ENCODE measurements at places on chromosomes 11 and 22.

- DNase-seq = no peak
Measured at GRCh38 chr11:110491577-110492320, 62.0 kb downstream of the FDX1 start.

- no peak for DNase-seq
Measured at GRCh38 chr11:95647355-95647754, 142.2 kb downstream of the FAM76B start.

GRCh38 chr11:12102588-12103410 lies 7.6 kb upstream of the MICAL2 start:
- DNase-seq = no peak

GRCh38 chr22:41479671-41480396 lies 10.9 kb downstream of the ACO2 start:
- DNase-seq = no peak

DNA sequence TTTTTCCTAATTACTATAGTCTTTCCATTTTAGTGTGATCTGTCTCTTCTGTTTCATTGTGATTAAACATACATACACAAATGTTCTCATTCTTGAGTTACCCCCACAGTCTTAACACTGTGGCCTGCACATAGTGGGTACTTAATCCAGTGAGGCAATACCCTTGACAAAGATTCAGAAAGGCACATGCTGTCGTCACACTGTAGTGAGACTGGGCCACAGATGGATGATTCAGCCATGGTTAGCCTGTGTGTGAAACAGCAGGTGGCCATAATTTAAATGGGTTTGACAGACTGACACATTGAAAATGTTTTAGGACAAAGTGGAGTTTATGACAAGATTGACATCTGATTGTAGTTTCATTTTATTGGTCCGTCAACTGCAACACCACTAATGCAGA lies 313.1 kb downstream of the C11orf87 start:
- no peak for DNase-seq

- no peak for DNase-seq
Measured at GRCh38 chr11:71502871-71503435, 24.1 kb upstream of the KRTAP5-7 start.

- peak; percentile 29 for DNase-seq
Measured at GRCh38 chr11:65424205-65425104, 1.9 kb downstream of the NEAT1 start.

- DNase-seq = peak; percentile 60
Measured at GRCh38 chr11:122853971-122854446, 15.7 kb downstream of the CRTAM start.

- no peak for DNase-seq
Measured at GRCh38 chr11:31351168-31351567, 18.4 kb downstream of the DCDC1 start.

DNA sequence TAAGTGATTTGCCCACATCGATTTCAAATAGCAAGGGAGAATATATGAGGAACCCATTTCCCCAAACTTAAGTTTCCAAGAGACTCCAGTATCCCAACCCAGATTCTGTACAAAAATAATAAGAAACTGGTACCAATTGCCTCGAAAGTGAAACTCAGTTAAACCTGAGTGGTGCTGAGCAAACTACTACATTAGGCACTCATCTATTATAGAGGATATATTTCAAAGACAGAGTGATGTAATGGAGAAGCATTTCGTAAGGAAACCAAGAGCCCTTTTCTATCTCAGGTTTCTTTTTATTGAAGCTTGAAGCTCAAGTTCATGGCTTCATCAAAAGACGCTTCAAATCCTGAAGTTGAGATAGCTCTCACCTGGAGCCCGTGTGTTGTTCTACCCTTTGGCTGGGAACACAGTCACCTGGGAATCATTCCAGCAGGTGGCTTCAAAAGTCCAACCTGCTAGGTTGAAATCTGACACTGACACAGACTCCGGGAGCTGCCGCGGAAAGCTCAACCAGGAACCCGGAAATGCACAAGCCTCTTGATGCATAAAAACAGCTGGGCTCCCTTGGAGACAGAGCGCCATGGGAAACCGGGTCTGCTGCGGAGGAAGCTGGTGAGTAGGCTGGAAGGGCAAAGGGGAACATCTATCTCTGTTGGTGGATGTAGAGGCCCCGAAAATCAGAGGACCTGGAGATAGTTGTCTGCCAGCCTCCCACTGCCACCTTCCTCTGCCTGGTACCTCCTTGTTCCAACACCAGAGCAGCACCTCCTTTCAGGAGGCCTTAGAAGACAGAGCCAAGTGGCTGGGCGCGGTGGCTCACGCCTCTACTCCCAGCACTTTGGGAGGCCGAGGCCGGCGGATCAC lies at the start of gene C11orf52:
Gene C11orf52, plus strand, starts transcription at position 524 of the 867 bp plus-strand sequence. Its CDS starts 60 bp downstream, at position 584.
- no peak for DNase-seq

GRCh38 chr11:3867209-3868091 lies 12.0 kb downstream of the STIM1 start:
- no peak for DNase-seq

DNA sequence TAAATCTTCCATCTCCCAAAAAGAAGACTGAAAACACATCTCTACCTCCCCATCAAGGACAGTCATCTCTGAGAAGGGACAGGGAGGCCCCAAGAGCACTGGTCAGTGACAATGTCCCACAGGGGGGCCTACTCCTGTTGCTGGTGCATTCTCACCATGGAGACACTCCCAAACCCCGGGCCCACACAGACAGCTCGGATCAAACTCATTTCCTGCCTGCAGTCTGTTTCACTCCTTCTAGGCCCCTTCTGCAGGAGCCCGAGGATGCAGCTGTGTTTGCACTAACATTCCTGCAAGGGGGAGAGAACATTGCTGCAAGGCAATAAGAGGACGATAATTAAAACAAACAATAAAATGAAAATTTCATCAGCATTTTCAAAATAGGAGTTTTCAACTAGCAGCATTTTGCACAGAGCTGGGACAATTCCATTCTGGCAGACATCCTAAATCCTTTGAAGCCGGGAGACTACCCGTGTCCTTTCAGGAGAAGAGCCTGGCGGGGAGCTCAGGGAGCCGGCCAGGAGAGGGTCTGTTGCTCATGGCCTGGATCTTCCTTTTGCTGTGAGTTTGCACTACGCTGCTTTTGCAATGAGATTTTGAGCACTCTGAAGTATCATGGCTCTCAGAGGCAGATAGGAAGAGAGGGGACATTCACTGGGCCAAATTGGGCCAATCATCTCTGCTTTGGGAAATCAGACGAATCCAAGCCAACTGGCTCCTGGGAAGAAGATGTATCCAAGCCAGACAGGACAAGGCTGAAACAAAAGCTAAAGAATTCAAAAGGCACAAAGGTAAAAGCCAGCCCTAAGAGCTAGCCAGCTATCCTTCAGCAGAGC lies 33.2 kb downstream of the SPATA19 start:
- DNase-seq = no peak

- no peak for DNase-seq
Measured at GRCh38 chr22:48944751-48945620, 882.7 kb downstream of the BRD1 start.

- DNase-seq = no peak
Measured at GRCh38 chr22:34534101-34534500, 531.9 kb upstream of the ISX start.

DNA sequence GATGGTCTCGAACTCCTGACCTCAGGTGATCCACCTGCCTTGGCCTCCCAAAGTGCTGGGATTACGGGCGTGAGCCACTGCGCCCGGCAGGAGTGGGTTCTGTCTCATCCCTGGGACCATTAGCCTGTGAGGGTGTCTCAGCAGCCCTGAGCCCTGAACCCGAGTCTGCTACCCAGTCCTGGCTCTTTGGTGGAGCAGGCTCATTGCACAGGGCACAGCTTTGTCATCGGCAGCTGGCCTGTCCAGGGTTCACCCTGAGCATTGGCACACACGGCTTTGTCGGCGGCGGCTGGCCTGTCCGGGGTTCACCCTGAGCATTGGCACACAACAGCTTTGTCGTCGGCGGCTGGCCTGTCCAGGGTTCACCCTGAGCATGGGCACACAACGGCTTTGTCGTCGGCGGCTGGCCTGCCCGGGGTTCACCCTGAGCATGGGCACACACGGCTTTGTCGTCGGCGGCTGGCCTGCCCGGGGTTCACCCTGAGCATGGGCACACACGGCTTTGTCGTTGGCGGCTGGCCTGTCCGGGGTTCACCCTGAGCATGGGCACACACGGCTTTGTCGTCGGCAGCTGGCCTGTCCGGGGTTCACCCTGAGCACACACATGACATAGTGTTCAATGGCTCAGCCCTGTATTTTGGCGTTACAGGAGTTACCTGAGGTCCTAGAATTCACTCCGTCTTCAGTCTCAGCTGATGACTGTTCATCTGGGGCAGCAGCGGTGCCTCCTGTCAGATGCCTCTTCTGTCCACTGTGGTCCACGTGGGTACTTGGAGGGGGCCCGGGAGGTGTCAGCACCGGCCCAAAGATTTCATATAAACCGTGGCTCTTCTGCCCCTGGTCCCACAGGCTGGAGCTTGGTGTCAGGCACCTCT lies 1082.5 kb downstream of the BRD1 start:
- no peak for DNase-seq

- DNase-seq = no peak
Measured at GRCh38 chr22:37273126-37273845, 9.0 kb upstream of the CYTH4 start.

GRCh38 chr11:16857186-16857585 lies 118.7 kb downstream of the C11orf58 start:
- no peak for DNase-seq

DNA sequence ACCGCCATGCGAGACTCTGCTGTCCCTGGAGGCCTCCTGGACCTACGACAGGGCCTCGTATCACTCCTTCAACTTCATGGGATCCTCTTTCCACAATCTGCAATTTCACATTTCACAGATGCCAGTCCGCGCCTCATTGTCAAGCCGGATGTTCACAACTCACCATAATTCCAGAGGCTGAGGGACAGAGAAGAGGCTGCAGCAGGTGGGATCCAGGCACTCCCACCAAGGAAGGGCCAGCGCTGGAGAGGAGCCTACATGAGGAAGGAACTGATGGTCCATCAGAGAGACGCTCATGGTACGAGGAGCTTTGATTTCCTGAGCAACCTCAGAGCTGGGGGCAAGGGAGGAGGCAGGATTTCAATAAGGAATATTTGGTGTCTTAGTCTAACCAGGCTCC lies 495.0 kb downstream of the BRD1 start:
- no peak for DNase-seq

DNA sequence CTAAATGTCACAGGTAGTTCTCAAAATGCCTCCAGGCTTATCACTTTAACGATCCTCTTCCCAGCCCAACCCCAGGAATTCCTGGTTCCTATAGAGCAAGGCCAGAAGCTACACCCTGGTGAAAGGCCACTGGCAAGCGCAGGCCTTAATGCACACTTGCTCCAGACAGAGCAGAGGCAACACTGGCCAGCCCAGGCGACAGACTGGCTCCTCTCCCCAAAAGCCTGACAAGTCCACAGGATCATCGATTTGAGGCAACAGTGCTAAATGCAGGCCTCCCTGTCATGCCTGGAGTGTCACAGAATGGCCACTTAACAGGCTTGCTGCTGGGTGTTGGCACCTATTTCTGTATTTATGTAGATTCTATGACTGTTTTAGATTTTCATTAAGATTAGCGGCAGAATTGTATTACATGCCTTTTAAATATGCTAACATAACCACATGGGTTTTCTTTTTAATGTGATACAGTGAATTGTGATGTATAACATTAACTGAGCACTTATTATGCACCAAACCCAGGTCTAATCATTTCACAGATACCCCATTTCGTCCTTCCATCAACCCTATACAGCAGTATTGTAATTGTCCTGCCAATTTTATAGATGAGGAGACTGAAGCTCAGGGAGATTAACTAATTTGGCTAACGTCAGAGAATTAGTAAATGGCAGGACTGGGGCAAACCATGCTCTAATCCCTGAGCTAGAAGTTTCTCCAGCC lies 38.6 kb downstream of the PACSIN2 start:
- DNase-seq = no peak

- DNase-seq = no peak
Measured at GRCh38 chr22:30314915-30315314, 11.8 kb downstream of the TBC1D10A start.

DNA sequence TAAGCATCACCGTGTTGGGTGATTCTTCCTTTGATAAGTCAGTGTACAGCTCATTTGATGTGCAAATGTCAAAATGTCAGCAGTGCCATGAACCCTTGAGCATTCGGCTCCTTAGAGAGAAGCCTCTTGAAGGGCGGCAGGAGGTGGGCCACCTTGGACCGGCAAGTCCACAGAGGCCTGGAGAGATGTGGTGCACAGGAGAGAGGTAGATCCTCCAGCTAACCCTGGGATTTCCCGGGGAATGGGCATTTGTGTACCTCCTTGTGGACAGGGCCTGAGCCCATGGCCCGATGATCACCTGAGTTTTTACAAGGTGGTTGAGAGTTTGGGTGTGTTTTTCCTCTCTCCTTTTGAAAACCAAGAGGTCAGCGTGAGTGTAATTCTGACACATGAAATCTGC lies 133.2 kb upstream of the RCN1 start:
- no peak for DNase-seq

- no peak for DNase-seq
Measured at GRCh38 chr11:6615882-6616585, 3.2 kb downstream of the TPP1 start.

- no peak for DNase-seq
Measured at GRCh38 chr11:70713086-70713835, 314.9 kb downstream of the CTTN start.

- DNase-seq = no peak
Measured at GRCh38 chr11:7569044-7569443, 55.2 kb downstream of the PPFIBP2 start.

DNA sequence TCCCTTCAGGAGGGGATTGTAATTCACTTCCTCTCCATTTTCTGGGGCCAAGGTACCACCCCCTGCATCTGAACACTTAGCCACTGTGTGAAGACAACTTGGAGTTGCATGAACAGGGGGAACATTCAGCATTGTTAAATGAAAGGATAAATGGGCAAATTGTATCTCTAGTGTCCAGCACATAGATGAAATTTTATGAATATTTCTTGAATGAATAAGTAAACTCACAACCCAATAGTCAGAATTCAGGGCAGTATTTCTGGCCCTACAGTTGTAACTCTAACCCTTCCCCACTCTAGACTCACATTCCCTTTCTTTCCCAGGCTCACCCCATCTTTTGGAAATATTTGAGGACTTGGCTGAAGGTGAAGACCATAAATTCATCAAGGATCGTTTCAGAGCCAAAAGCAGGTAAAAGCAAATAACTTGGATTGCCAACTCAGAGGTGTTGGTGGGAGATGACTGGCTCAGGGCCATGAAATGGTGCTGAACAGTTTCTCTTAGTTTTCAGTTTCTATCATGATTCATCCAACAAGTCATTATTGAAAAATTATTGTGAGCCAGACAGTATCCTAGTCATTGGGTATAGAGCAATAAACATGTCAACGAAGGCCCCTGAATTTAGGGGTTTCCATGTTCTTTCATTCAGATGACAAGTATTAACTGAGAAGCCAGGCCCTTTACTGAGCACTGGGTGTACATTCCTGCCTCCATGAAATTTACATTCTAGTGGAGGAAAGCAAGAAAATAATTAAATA lies 33.3 kb upstream of the ZC3H12C start:
- DNase-seq = peak; percentile 56

DNA sequence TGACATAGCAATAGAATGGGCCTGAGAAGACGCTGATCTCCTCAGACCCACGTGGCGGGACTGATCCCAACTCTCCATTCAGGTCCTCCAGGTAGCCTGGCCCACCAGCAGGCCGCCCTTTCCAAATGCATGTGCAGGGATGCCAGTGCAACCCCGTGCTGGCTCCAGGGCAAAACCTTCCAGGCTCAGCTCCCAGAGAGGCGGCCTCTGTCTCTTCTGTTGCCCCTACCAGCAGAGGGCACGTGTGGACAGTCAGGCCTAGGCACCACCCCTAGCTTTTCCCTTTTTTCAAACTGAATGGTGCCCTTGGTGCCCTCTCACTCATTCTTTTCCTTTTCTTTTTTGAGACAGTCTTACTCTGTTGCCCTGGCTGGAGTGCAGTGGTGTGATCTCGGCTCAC lies 121.7 kb downstream of the OSBP2 start:
- DNase-seq = no peak

All from HS-5 (cell line).